ENCODE measurements at places on chromosomes 12 and 14.

DNA sequence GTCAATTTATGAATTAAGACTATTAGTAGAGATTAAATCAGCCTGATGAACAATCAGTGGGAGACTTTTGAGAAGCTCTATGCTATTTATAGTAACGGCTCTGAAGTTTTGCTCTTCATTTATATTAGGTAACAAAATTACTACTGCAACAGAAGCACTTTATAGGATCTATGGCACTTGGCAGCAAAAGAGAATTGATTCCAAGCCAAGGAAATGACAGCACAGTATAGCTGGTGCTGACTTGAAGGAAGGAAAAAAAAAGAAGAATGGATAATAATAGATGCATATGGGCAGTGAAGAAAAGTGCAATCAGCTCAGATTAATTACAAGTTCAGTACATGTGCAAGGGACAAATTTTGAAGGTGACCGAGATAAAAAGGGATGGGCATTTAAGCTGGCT is 228.2 kb upstream of the PPFIA2 start:
- no peak for DNase-seq

DNA sequence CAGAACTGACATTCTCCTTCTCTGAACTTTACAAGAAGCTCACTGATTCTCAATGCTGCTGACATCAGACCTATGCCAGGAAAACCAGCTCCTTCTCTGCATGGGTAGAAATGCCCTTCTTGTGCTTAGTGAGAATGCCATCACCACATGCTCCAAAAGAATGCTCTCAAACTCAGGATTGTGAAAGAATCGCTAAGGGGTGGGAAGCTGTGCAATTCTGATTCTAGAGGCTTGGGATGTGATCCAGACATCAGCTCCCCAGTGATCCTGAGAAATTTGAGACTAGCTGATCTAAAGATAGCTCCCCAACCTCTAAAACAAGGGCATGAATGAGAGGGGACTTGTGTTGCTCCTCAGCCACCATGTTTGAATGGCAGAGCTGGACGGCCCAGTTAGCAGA is 113.2 kb downstream of the DPF3 start:
- DNase-seq, result no peak

- peak; percentile 17 for DNase-seq
These were observed 87.4 kb upstream of the SLC38A2 start for GRCh38 chr12:46459861-46460545.

GRCh38 chr12:68745376-68745903 is 536 bp upstream of the SLC35E3 start:
- DNase-seq, result no peak

- no peak for DNase-seq
These were observed 14.3 kb downstream of the MCRS1 start for GRCh38 chr12:49553512-49554088.

- no peak for DNase-seq
These were observed 136.2 kb downstream of the ETV6 start for GRCh38 chr12:11785712-11786111.

DNA sequence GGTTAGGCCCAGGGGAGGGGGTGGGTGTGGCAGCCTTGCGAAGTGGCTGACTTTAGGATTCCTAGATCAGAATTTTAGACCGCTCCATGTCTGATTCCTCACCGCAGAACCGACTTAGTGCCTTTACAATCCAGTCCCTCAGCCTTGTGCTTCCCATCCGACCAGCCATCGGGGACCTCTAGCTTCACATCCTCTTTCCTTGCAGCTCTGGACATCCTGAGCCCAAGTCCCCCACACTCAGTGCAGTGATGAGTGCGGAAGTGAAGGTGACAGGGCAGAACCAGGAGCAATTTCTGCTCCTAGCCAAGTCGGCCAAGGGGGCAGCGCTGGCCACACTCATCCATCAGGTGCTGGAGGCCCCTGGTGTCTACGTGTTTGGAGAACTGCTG is 557 bp downstream of the COPS7A start:
- DNase-seq, result peak; percentile 22

DNA sequence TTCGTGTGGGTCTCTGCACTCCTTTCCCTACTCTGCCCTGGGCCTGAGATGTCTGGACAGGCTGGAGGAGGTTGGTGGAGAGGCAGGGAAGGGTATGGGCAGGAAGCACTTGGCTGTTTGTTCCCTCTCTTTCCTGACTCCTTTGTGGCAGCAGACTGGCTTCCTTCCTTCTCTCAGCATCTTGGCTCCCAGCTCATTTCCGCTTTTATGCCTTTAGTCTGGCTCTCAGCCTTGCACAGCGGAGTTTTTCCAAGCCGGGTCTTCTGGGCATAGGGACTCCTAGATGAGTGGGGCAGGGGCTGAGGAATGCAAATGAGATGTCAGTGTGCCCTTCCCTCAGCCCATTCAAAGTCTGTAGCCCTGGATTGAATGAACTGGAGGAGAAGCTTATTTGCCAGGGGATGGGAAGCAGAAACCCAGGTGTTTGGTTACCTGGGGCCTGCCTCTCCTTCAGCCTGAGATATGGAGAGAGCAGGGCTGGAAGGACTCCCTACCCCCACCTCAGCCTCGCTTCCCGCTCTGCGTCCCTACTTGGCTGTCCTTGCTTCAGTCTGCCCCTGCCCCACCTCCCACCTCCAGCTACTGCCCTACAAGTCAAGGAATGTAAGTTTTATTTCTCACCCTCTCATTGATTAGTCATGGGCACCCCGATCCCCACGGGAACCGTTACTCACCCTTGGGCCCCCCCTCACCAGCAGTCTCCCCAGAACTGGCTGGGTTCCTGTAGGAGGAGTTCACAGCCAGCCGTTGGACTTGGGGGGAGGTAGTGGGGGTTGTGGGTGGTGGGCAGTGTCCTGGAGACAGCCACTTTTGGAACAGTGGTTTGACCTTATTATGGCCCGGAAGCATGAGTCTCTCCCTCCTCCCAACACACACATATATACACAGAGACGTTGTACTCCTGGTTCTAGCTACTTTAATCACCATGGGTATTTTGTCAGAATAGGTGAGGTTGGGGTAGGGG is 9.3 kb upstream of the ITGA5 start:
- DNase-seq, result no peak

GRCh38 chr14:65425885-65426284 is 13.4 kb downstream of the FUT8 start:
- no peak for DNase-seq

DNA sequence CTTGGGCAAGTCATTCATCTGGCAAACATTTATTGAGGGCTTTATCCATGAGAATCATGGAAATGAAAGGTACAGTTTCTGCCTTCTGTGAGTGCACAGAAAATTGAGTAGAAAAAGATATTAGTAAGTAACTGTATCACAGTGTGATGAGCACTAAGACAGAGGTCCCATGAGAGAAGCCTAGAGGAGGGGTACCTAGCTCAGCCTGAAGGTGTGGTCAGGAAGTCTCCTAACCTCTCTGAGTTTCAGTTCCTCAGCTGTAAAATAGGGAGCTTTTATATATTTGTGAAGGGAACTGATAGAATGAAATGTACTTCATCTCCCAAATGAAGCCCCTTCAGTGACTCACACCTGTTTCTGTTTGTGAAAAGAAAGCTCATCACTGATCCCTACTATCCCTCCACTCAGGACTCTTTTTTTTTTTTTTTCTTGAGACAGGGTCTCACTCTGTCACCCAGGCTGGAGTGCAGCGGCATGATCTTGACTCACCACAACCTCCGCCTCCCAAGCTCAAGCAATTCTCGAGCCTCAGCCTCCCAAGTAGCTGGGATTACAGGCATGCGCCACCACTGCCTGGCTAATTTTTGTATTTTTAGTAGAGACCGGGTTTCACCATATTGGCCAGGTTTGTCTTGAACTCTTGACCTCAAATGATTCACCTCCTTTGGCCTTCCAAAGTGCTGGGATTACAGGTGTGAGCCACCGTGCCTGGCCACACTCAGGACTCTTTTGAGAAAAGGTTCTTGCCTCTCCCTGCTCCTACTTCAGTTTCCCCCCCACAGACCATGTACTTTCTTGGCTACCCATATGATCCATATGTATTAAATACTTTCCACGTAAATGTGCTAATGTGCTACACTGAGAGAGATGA is 93.7 kb upstream of the FUT8 start:
- DNase-seq, result no peak

- DNase-seq, result no peak
These were observed 1.2 kb downstream of the KLHDC2 start for GRCh38 chr14:49769171-49769570.

- DNase-seq, result no peak
These were observed 38.5 kb upstream of the GALNT9 start for GRCh38 chr12:132367852-132368251.

DNA sequence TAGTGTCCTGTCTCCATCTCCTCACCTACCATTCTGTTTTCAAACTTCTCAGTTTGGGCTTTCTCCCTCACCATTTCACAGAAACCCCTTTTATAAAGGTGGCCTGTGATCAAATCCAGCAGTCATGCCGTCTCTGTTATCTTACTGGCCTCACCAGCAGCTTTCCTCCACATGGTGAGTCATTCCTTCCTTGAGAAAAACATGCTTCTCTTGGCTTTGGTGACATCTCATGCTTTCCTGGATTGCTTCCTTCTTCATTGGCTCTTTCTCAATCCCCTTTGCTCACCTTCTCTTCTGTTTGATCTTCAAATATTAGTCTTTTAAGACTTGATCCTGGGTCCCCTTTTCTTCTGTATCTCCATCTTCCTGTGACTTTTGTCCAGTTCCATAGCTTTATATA is 164.9 kb downstream of the ANO4 start:
- DNase-seq, result no peak

DNA sequence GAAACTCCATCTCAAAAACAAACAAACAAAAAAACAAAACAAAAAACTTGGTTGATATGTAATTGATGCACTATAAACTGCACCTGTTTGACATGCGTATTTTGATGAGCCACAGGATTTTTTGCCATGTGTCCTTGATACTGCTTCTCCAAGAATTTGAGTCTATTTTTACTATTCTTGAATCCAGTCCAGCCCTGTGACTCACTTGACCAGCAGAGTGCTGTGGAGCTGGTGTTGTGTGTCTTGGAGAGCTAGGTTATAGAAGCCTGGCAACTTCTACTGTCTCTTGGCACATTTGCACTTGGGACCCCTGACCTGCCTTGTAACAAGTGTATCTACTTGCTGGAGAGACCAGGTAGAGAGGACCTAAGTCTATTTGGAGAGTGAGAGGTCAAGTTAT is 52.0 kb downstream of the KLRG1 start:
- DNase-seq, result no peak

DNA sequence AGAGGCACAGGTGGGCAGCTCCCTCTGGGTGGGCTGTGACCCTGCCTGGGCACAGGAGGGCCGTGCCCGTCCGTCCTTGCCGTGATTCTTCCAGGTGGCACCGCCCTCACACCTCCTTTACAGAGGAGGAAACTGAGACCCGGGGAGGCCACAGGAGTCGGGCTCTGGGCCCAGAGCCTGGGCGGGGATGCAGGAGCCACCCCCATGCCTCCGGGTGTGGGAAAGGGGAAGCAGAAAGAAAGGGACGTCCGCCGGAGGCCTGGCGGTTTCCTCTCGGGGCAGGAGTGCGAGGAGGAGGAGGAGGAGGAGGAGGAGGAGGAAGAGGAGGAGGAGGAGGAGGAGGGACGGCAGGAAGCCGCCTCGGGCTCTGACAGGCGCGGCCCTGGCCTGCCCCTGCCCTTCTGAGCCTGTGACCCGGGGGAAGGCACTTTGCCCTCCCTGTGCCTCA is 23.0 kb downstream of the SH2B3 start:
- peak; percentile 67 for DNase-seq

DNA sequence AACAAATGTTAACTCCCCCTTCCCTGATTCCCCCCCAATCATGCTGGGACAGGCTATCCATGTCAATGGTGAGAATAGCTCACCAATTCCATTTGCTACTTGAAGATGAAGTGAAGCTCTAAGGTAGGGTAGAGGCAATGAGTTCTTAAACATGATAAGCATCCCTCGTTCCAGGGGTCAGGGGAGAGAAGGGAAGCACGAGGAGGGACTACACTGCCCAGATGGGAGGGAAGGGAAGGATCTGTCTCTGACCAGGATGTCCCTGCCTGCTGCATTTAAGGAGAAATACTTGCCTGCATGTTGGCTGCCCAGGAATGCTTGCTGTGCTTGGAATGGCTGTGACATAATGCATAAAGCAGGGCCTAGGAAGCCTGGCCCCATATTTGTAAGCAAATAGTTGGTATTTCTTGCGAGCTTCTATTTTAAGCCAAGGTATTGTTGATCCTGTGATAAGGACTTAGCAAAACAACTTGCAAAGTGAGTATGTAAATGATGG is 155.1 kb downstream of the CEP83 start:
- no peak for DNase-seq

GRCh38 chr12:80422550-80422949 is 21.5 kb upstream of the PTPRQ start:
- DNase-seq, result no peak

DNA sequence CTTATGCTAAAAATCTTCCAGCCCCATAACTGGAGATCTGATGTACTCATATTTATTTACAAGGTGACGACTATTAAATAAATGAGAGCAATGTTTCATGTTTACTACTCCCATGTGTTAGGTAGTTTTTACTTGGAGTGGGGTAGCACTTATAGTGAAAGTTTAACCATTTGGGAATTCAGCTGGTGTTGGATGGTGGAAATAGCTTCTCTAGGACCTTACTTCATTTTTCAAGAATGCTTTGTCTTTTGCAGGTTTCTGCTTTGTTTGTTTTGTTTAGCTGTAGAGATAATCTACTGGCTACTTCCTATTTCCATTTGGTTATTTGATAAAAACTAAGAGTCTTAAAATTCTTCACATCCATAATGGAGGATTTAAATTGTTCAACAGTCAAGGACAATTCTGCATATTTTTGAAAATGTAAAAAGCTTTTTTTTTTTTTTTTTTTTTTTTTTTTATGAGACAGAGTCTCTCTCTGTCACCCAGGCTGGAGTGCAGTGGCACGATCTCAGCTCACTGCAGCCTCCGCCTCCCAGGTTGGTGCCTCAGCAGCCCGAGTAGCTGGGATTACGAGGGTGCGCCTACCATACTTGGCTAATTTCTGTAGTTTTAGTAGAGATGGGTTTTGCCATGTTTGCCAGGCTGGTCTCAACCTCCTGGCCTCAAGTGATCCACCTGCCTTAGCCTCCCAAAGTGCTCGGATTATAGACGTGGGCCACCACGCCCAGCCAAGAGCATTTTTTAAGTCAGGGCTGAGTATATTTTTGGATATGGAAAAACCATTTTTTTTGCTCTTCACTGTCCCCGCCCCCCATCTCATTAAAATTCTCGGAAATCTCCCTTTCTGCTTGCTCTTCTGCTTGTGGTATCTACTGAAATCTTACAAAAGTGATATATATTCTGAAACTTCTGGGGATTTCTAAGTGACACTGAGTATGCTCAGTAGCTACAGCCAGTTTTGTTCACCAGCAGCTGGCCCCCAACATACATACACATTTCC is 1.4 kb upstream of the ABCD2 start:
- DNase-seq, result peak; percentile 52

Measured in CD4-positive, alpha-beta T cell treated with Interleukin-1 beta for 1 hour (primary cell).